IMR-90 (cell line): ENCODE measurements at places on chromosomes 13 and 19.

DNA sequence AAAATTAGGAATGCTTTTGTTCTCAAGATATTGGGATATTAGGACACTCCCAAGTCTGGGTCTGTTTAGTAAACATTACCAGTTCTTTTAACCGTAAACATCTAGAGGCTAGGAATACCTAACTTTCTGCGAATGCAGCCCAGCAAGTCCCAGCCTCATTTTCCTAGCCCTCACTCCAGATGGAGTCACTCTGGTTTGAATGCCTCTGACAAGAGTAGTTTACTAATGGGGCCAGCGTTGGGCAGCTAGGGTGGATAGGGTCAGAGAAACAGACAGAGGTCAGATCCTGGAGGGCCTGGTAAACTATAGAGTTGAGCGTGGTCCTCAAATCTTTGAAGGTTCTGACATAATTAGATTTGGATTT is 53.6 kb downstream of the WDFY2 start:
- DNase-seq: no peak

GRCh38 chr19:1397838-1398237 is 3.5 kb downstream of the GAMT start:
- no peak for DNase-seq

DNA sequence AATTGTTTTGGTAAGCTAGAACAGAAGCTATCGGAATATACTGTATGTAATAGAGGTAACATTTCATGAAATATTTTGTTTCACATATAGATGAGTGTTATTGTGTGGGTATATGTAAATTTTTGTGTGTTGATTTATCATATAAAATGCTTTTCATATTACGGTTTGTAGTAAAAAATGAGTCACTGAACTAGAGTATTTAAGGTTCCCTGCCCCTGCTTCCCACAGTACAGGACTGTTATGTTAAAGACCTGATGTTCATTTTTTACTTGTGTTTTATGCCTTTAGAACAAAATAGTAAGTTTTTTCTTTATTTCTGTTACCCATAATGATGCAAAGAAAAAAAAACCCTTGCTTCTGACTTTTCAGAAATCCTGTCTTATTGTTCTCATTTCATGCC is 243.4 kb downstream of the ENOX1 start:
- peak; percentile 52 for DNase-seq

DNA sequence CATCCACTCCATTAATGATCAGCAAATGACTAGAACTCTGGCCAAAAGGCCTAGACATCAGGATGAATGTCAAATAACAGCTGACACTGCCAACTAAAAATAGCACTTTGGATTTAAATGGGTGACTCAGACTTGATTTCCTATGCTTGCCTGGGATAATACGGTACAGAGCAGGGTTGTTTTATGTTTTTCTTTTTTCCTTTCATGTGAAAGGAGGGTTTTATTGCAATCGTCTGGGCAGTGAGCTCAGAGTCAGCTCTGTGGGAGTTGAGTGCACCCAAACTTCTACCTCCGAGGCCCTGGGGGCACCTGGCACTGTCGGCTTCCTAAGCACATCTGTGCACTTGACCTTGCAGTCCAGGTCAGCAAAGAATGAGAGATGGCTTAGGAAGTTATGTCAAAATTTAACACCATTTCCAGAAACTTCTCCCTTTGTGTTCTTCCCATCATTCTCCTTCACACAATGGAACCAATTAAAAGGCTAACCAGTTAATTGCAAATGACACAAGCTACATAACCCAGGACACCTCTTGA is 134.1 kb downstream of the LACC1 start:
- peak; percentile 77 for DNase-seq

GRCh38 chr19:4453232-4454179 is 4.1 kb downstream of the UBXN6 start:
- no peak for DNase-seq

DNA sequence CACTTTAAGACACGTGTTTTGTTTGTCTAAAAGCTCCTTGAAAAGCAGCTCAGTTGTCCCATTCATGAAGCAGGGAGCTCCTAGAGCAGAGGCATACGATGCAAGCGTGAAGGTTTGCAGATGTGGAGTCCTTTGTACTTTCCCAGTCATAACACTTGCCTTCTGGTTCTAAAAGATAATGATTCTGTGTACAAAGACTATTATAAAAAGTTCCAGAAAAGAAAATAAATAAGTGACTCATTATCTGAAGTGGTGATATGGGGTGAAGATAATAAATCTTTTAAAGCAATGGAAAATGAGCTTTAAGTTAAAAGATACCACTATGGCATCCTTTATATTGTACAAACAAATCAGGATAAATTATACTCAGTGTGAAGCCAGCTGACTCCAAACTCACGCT is 569.9 kb downstream of the MYO16 start:
- DNase-seq: no peak

DNA sequence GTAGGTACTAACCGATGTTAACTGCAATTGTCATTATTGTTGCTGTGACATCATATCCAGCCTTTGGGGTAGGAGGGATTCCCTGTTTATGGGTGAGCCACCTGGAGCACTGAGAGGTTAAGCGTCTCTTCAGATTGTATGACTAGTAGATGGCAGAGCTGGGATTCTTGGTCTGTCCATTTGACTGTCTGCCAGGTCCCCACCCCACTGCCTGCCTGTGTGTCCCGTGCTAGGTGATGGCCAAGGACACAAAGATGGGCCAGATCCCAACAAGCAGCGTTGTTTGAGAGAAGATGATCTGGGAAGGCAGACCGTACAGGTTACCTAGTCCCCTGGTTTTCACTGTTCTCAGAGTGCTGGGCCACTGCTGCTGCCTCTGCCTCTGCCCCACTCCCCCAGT is 16.6 kb downstream of the PPP2R1A start:
- DNase-seq: no peak

DNA sequence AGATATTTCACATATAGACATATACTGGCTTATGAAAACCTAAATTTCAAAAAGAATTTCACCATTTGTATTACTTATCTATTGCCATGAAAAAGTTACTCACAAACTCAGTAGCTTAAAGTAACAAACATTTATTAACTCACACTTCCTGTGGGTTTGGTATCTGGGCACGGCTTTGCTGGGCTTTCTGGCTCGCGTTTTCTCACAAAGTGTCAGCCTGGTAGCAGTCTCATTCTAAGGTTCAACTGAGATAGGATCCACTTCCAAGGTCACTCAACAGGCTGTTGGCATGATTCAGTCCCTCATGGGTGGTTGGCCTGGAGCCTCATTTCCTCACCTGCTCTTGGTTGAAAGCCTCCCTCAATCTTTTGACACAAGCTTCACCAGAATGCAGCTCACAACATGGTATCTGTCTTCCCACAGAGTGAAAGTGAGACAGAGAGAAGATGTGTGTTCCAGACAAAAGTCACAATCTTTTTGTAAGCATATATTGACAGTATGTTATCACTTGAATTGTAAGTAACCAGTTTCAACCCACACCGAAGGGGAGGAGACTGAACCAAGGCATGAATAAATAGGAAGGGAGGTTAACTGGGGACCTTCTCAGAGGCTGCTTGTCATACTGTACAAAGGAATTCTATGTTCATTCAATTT is 1065.8 kb upstream of the SPRY2 start:
- DNase-seq: no peak

DNA sequence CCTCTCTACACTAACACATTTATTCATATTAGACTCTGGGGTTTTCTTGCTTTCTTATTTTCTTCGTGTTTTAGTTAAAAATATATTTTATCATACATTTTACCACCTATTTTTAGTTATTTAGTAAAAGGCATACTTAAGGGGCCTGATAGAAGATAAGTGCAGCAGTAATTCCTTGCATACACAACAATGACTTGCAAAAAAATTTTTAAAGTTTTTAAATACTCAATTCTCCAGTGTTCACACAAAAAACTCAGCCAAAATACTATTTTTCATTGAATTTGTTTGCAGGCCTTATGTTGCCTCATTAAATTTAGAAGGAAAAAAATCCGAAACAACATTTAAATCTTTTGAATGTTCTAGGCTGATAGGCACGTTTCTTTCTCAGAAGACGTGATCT is 2431.7 kb downstream of the PCDH9 start:
- DNase-seq: no peak

- DNase-seq: no peak
Measured at GRCh38 chr13:44223770-44224444, 149.7 kb upstream of the SERP2 start.

- DNase-seq: no peak
Measured at GRCh38 chr13:96851856-96852445, 142.3 kb downstream of the OXGR1 start.

GRCh38 chr19:18633321-18633720 is 3.5 kb upstream of the KLHL26 start:
- no peak for DNase-seq

- DNase-seq: no peak
Measured at GRCh38 chr13:99390601-99391000, 83.4 kb upstream of the GPR183 start.

DNA sequence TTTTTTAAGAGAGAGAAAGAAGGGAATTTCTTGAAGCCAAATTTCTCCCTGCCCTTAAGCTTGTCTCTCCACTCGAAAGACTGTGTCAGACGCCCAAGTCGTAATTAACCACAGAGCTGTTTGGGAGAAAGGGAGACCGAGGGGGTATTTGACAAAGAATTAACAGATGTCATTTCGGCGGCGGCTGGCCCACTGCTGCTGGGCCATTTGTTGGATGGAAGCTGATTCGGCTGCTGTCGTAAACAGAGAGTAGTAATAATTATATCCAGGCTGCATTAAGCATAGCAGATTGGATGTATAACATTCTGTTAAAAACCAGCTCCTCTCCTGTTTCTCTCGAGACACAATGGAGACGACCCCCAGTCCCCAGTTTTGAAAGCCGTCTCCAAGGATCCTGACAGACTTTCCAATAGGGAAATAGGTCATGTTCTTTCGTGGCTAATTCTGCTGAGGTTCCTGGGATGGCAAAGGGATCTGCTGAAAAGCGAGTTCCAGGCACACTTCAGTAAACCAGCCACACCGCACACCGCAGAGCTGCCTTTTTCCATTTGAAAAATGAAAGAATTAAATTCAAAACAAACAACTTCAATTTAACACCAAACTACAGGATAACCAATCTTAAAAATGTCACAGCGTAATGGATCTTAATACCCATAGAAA is 71.5 kb downstream of the KCTD15 start:
- DNase-seq: no peak

DNA sequence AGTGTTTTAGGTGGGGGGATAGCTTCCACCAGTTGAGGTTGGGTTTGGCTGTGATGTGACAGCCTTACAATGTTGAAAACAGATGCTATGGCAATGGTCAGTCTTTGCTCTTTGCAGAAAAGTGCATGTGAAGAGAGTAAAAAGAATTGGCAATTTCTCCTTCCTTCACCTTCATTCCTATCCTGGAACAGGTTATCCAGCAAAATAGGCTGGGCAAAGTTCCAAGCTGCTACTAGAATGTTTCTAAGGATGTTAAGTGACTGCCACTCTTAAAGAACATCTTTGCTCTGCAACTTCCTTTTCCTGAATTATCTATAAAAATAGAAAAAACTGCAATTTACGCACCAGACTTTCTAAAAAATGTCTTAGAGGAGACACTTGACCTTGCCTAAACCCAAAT is 50.1 kb upstream of the MYCBP2 start:
- no peak for DNase-seq

DNA sequence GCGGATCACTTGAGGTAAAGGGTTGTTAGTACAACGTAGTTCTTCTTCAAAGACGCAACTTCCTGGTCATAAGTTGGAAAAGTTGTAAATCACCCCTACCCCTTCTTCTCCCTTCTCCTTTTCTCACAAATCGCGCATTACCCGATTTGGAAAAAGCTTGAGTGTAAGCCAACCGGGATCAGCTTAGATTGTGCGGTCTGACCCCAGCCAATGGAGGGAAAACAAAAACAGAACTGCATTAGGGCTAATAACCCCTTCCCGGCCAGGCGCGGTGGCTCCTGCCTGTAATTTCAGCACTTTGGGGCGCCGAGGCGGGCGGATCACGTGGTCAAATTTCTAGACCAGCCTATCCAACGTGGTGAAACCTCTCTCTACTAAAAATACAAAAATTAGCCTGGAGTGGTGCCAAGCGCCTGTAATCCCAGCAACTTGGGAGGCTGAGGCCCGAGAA is 806 bp downstream of the ZNF90 start:
- peak; percentile 18 for DNase-seq

DNA sequence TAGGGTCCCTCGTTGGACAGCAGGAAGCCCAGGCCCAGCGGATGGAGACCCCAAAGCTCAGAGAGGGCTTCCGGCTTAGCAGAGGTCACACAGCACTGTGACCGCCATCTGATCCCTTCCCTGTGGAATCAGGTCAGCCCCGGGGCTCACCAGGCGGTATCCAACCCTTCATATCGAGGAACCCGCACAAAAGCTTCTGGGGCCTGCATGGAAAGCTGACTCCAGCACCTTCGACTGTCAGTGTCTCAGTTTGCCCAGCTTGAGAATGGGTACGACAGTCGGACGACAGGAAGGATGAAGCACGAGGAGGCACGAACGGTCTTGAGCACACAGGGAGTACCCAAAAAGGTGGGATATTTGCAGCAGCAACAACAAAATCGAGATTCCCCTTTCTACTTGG is 2.6 kb downstream of the TLE5 start:
- no peak for DNase-seq

- DNase-seq: peak; percentile 61
Measured at GRCh38 chr13:97018029-97018819, 23.9 kb upstream of the OXGR1 start.

DNA sequence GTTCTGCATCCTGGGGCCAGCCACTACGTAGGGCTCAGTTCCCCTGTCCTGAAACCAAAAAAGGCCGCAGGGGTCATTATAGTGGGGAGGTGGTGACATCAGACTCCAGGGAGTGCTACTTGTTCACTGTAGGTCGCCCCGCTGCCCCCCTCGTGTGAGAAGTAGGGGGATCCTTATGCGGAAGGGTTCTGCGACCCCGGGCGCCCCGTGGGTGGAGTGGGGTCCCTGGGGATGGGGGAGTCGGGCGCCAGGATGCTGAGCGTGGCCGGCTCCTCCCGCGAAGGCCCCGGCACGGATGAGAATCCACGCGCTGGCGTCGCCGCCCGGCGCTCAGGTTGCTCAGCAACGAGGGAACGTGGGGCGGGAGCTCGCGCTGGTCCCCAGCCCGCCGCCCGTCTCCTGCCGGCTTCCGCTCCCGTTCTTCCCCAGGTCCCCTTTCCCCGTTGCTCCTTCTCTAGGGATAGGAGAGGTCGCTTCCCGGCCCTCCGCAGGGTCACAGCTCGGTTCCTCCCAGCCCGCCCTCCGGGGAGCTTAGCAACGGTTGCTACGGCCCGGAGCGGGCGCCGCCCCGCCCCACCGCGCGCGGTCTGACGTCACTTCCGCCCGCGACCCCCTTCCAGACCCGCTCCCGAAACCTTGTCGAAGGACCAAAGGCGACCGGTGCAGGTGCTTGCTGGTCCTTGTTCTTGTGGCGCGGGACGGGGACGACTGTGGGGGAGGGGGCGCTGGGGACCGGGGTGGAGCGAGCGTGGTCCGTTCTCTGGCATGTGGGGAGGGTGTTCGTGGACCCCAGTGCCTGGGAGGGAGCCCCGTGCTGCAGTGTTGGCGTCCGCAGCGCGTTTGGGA is at the start of gene NAT14:
Gene NAT14, plus strand, starts transcription at position 596 of the 846 bp plus-strand sequence. CDS start 521 bp downstream, outside the sequence.
- peak; percentile 48 for DNase-seq

- peak; percentile 70 for DNase-seq
Measured at GRCh38 chr13:48727241-48728011, 73.7 kb downstream of the CYSLTR2 start.

GRCh38 chr19:54541712-54542111 is 31.9 kb upstream of the LILRA2 start:
- DNase-seq: no peak
